Stimulated activated CD4-positive, alpha-beta T cell treated with anti-CD3 and anti-CD28 coated beads, Interleukin-1b, Interleukin-23, amount 100 ng/mL, for 1 hour (primary cell): ENCODE measurements at places on chromosomes 6 and 20.

DNA sequence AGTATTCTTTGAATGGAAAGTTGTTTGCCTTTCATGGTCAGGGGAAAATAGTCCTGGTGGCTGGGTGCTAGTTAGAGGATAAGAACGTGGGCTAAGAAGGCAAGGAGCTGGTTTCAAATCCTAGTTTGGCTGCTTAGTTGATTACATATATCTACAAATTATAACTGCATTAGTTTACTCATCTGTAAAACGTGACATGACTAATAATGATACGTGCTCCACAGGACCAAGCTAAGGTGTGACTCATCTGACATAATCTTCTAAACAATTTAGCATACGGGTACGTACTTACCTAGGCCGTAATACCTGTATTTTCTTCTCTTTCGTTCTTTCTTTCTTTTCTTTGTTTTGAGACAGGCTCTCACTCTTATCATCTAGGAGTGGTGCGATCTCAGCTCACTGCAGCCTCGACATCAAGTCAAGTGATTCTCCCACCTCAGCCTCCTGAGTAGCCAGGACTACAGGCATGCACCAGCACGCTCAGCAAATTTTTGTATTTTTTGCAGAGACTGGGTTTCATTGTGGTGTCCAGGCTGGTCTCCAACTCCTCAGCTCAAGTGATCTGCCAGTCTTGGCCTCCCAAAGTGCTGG lies 1274.2 kb upstream of the GJE1 start:
- DNase-seq = no peak

GRCh38 chr6:14464055-14464454 lies 346.5 kb downstream of the CD83 start:
- no peak for DNase-seq

- DNase-seq = no peak
Observed at GRCh38 chr6:38323216-38323615, 316.5 kb downstream of the BTBD9 start.

DNA sequence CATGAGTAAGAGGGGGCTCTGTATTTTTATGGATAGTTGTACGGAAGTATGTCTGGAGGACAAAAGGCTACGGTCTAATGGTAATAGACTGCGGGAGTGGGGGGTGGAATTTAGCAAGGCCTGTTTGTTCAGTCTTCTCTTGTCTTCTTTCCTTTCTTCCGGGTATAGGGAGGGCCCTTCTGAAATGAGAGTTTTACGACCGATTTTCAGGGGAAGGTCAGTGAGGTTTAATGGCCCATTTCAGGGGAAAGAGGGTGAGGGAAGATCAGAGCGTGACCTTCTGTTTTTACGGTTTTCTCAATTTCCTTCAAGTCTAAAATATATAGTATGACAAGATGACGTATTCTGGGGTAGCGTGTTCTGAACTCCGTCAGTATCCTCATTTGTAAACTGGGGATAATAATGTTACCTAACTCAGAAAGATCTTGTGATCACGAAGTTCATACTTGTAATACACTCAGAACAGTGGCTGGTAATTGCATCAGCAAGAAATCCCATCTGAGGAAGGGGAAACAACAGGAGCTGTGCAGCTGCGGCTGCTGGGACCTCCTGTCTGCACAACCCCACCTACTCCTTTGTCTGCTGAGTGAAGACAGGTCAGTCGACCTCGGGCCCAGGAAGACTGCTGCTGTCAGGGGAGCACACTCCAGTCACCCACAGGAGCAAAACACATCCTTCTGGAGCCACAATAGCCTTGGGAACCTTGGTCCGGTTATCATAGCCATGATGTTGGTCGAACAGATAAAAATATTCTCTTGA lies 90.4 kb downstream of the MAP3K7 start:
- DNase-seq = no peak

GRCh38 chr6:169269180-169270076 lies 15.8 kb upstream of the THBS2 start:
- DNase-seq = no peak

- DNase-seq = no peak
Observed at GRCh38 chr6:15996030-15996429, 132.9 kb upstream of the MYLIP start.

DNA sequence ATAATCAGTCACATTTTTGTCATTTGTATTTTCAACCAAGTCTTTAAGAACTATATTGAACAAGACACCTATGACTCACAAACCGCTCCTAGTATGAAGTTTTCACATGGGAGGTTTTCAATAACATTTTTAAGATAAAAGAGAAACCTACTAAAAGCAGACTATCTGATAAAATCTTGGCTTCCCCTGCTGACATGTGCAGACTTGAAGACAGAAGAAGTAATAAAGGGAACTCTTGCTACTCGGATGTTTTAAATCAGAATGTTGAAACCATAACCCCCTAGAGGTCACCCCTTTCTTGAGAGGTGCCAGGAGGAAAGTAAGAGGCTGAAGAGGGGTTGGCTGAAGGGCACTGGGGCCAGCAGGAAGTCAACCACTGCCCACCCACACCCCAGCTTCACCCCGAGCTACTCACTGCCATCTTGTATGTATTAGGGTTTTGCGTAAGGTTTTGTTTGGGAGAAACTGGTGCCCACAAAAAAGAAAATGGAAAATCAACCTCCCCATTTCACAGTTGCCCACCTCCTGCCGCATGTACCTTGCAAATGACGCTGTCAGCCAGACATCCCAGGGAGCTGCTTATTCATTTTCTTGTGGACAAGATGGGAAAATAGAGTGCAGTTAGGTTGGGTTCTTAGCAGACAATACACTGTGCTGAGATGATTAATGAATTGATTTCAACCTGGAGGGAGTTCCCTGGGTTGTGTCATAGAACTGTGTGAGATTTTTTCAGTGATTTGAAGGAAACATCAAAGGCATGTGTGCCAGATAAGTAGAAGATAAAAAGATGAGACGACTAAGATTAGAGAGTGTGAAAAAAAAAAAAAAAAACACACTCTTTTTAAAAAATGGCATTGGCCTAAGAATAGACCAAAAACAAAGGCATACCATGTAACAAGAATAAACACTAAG lies 83.2 kb upstream of the TAB2 start:
- DNase-seq = peak; percentile 13

GRCh38 chr6:17505062-17505476 lies 95.0 kb upstream of the FAM8A1 start:
- DNase-seq = no peak

- no peak for DNase-seq
Observed at GRCh38 chr6:44335631-44336030, 6.8 kb upstream of the SPATS1 start.

DNA sequence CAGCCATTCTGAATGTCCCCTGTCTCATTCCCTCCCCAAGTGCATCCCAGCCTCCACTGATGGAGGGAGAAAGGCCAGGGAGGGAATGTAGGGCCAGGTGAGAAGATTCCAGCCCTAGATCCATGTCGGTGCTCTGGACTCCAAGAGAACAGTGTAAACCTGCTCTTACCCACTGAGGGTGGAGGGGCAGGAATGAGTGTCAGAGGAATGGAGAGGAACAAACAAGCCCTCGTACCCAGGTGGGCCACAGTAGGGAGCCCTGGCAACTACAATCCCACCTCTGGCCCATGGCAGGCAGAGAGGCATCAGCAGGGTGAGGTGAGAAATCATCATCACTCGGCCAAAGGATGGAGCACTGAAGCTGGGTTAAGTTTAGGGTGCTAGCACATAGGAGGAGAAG lies 54.6 kb downstream of the STAU1 start:
- DNase-seq = no peak

GRCh38 chr20:1456300-1456699 lies 10.3 kb downstream of the NSFL1C start:
- DNase-seq = no peak

GRCh38 chr20:24781418-24781980 lies 167.6 kb upstream of the CST7 start:
- DNase-seq = no peak

- no peak for DNase-seq
Observed at GRCh38 chr6:63731930-63732329, 96.3 kb downstream of the PHF3 start.

DNA sequence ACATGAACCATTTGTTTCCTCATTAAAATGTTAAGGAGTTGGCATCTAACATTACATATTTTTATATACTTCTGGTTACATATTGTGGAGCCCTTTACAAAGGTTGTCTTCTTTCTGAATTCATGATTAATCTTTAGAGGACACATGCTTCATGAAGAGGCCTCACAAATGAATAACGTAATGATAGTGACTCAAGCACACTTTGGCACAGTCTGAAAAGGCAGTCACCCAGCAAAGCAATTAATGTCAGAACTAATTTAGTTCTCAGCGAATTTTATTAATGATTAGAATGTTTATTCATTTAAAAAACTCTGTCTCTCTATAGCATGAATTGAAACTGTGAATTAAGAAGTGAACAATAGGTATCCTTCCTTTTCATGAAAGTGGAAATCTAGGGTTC lies 854.2 kb downstream of the PHF3 start:
- no peak for DNase-seq

- DNase-seq = no peak
Observed at GRCh38 chr6:93786474-93787330, 367.3 kb upstream of the EPHA7 start.

GRCh38 chr6:15914553-15914952 lies 214.3 kb upstream of the MYLIP start:
- no peak for DNase-seq

- DNase-seq = no peak
Observed at GRCh38 chr6:64221776-64222175, 586.2 kb downstream of the PHF3 start.
